ENCODE measurements at places on chromosomes 2 and 18.

DNA sequence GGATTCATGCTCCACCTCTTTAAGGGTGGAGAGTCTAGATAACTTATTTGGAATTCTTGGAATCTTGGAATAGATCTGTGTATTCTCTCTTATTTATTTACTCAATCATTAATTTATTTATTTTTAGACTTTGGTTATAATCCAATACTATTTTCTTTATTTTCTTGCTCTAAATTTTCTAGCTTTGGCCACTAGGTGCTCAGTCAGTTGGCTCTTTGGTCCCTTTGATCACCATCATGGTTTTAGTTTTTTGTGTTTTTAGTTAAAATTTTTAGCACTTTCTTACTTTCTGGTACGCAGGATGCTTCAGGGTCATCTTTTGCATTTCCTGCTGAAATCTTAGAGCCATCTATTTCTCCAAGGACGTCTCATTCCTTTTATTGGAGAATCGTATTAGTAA lies 5.2 kb upstream of the PLEK start:
- DNase-seq = no peak

DNA sequence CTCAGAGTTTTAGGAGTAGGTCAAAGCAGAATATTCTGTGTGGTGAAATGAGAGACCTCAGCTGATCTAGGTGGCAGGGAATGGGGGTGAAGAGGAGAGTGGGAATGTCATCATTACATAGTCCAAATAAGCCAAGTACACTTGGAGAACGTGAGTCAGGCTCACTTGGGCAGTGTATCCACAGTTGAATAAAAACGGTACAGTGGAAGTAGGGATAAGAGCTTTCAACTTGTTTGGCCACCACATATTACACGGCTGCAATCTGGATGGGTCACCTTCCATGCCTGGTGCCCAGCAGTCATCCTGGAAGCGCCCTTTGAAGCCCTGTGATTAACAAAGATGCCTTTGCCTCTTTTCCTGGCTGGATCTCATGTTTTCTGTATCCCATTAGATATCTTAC lies 28.6 kb downstream of the MIB1 start:
- no peak for DNase-seq

GRCh38 chr2:114488841-114489530 lies 46.5 kb downstream of the DPP10 start:
- no peak for DNase-seq

GRCh38 chr2:188678882-188679281 lies 295.3 kb upstream of the COL3A1 start:
- DNase-seq = no peak

- DNase-seq = no peak
These were observed 903 bp upstream of the EVX2 start for GRCh38 chr2:176084611-176085119.

GRCh38 chr2:99571021-99571420 lies 81.2 kb upstream of the REV1 start:
- DNase-seq = no peak

GRCh38 chr2:184169366-184169765 lies 429.0 kb upstream of the ZNF804A start:
- no peak for DNase-seq

DNA sequence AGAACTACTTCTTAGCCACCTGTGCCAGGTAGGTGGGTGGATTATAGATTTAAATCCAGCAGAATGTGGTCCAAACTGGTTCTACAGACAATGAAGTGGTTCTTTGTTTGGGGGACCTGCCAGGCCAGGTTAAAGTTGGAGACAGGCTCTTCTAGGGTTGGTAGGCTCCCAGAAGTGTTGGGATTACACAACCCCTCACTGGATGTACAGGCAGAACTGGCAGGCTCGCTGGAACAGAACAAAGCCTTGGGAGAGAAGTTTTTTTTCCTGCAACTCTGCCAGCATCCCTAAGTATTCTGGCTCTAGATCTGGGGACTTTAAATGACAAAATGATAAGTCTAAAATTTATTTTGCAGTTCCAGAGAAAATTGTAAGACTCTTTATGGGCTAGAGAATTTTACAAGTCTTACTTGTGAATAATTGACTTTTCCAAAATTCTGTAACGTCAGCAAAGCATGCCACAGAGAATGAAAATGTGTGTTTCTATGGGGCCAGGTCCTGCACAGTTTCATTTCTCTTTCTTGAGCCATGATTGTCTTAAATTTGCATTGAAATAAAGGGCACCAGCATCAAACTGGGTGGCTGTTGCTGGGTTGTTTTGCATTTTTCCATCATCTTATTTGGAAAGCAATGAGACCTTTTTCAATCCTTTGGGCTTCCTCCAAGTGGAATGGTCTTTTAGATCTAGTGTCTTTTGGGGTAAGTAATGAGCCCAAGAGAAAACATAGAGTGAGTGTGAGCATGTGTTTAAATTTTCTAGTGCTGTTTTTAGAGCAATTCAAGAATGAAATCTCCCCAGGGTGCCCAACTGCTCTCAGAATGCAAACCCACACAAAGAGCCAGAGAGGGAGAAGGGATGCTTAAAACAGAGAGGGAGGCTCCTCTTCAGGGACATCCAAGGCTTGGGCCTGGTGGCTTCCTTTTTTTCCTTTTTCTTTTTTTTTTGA lies 32.4 kb upstream of the ATL2 start:
- peak; percentile 35 for DNase-seq

GRCh38 chr2:84970210-84970867 lies 622 bp upstream of the KCMF1 start:
- peak; percentile 58 for DNase-seq
